ENCODE measurements at places on chromosomes 4 and X.
A peak's percentile ranks its signal among the peaks of the same experiment; 100 is the strongest.

- DNase-seq, result no peak
Measured at GRCh38 chrX:154409222-154409871, at the start of gene DNASE1L1. DNASE1L1 (minus strand) TSS chrX:154409254; CDS start chrX:154405568, 3,686 bp downstream.

DNA sequence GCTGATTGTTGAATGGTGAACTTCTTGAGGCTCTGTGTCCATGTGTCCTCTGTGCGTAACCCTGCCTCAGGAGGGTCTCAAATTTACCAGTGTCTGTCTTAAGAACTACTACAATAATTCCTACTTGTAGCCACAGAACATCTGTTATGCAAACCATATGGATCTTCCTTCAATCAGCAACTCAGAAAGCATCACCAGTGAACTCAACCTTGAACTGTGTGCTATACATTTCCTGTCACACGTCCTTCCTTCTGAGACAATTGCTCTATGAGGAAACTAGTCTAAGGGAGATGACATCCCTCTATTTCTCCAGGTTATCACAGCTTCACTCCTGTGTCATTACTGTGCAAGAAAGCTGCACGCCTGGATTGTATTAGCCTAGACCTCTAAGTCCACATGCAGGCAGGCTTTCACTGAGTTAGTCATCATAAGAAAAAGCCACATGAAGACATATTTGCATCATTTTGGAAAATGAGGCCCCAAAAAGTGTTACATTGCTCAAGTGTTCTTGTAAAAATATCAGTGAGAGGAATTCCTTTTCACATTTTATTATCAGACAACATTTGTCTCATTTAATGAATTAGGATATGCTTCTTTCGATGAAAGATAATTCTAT lies 157.8 kb downstream of the AFF2 start:
- no peak for DNase-seq

DNA sequence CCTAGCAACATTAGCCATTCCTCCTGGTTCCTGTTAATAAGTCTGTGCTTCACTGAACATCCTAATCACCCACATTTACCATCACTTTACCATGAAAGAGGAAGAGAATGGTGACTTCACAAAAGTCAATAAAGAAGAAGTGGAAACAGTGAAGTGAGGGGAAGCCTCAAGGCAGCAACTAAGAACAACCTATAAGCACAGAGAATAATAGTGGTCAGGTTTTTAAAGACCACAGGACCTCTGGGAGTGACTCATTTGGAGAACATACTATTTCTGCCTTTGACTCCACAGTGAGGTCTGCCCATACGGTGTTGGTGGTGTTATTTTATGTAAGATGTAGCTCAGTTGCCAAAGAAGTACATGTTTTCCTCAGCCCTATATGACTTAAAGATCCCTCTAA lies 86.0 kb upstream of the TET2 start:
- no peak for DNase-seq

DNA sequence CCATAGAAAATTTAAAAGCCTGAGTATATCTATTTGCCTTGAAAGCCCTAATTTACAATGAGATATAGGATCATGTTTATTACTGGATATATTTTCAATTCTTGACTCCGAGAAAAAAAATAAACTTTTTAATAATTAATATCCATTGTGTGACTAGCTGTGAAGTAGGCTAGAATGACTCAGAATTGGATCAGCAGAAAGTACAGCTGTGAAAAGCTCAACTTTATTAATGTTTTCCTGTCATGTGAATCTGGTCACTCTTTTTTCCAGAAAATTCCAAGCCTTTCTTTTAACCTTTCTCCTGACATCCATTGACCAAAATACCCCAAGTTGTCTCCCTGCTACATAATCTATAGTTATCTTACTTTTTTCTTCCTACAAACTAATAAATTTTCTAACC lies 171.8 kb upstream of the PACRGL start:
- no peak for DNase-seq

DNA sequence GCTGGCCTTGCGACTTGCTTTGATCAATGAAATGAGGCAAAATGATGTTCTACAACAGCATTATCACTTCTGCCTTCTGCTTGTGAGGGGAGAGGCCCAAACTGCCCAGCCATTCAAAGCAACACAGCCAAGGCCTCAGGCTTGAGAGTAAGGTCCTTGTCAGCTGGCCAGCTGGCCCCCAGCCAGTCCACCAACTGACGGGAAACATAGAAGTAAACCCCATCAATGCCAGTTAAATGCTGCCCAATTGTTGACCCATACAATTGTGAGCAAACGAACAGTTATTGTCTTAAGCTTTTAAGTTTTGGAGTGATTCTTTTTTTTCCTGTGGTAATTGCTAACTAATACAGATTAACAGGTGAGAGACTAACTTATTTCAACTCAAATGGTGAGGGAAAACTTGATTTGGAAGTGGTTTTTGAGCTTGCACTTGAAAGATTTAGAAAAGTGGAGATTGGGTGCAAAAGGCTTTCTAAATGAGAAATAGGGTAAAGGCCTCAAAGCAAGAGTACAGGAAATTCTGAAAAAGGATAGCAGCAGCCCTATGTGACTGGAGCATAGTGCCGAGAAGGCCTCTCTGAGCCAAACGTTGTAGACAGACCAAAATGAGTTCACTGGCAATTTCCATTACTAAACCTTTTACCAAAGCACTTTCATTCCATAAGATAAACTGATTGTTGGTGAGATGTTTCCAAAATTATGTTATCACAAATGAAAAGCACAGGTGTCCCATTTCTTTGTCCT lies 66.9 kb downstream of the ARHGEF38 start:
- no peak for DNase-seq

DNA sequence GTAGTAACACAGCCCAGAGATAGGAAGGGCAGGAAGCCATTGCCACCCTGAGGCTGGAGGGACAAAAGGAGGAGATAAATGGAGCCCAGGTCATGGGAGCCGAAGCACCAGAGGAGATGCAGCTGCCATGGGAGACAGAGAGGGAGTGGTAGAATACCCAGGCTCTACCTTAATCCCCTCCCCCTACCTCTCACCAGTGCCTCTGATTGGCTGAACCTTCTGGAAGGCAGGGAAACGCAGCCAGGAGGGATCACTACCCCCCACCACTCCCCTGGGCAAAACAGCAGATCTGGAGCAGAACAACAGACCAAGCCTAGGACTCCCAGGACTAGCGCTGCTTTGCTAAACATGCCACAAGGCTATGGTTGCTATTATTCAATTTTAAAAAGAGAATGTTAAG lies 114.2 kb downstream of the ZNF827 start:
- no peak for DNase-seq

- no peak for DNase-seq
Measured at GRCh38 chr4:78742300-78742699, 33.9 kb upstream of the BMP2K start.

- DNase-seq, result peak; percentile 25
Measured at GRCh38 chrX:150880808-150881165, 17.7 kb downstream of the CD99L2 start.

DNA sequence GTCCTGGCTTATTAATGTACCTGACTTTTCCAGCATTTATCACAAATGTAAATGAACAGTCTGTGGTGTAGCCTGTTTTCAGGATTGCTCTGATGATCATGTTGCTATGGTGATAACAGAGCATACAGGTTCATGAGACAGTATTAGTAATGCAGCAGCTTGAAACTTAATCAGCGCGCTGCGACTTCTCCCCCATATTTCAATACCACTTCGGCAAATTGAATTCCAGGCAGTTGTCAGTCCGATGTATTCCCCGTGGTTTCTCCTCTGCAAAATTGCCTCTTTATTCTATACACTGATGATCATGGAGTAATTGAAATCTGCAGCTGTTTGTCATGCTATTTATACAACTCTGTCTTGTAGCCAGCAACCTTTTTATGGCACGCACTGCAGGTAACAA lies 239.3 kb downstream of the C4orf33 start:
- no peak for DNase-seq

DNA sequence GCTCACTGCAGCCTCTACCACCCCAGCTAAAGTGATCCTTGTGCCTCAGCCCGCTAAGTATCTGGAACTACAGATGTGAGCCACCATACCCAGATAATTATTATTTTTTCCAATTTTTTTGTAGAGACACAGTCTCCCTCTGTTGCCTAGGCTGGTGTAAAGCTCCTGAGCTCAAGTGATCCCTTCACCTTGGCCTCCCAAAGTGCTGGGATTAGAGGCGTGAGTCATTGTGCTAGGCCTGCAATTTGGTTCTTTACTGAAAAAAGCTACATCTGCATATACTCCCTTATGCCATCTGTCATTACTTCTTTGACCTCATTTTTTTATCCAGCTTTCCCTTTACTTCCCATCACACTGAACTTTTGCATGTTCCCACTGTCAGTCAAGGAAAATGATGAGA lies 2012.4 kb upstream of the IGFBP7 start:
- no peak for DNase-seq
